ENCODE measurements at places on chromosomes 16 and 17.

DNA sequence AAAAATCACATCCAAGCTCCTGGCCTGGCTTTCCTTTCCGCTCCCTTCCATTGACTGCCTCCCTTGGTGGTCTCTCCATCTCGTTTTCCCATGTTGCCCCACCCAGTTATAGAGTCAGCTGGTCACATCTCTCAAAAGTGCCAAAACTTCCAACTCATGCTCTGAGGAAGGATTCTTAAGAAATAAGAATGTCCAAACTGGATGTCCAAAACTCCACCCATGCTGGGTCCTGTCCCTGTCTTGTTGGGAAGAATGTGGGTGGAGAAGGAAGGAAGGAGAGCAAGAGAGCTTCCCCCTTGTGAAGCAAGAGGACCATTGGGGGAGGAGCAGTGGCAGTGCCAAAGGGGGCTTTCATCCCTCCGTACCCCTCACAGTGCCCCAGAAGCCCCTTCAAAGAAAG lies 44.6 kb upstream of the MAP3K14 start:
- no peak for DNase-seq

DNA sequence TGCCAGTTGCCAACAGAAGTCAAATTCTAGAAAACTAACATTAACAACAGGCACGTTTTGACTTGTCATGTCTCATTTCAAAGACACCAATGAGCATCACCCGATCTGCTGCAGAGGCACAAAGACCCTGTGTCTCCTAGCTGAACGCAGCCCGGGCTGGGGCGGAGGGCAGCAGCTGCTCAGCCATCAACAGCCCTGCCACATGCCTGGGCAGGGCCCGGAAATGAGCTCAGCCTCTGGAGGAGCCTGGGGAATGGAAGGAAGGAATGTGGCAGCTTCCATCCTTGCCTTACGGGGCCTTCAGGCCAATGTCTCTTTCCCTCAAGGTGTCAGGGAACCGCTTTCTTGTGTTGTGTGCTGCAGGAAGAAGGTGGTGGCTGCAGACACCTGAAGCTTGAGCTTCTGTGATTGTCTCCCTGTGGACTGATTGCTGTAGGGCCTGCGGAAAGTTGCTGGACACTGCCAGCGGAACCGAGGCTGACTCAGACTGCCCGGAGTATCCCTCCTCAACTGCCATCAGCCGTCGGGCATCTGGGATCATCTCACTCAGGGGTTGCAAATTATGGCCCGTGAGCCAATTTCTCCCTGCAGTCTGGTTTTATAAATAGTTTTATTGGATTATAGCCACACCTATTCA lies 7.3 kb downstream of the CDH13 start:
- no peak for DNase-seq

DNA sequence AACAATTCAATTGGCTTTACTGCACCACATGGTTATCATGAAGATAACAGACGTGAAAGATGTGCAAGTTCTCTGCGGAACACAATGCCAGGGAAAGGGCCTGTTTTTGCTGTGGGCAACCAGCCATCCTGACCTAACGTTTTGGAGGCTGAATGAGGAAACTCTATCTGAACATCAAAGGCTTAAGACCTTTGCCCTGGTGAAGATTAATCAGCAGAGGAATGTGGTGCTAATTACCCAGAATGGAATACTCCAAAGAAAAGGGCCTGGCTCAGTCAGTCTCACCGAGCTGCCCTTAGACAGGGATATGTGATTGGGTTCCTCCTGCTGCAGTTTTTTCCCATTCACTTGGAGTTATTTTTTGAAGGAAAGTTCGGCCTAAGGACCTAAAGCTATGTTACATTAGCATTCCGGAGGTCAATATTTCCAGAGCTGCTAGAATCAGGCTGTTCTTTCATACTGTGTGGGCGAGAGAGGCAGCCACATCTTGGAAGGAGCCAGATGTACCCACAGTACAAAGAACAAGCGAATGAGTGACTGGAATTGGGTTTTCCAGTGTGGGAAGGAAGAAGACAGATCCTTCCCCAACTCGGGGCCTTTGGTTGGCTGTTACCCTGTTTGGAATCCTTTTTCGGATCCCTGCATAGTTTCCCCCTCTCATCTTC lies 15.5 kb downstream of the ASIC2 start:
- no peak for DNase-seq

DNA sequence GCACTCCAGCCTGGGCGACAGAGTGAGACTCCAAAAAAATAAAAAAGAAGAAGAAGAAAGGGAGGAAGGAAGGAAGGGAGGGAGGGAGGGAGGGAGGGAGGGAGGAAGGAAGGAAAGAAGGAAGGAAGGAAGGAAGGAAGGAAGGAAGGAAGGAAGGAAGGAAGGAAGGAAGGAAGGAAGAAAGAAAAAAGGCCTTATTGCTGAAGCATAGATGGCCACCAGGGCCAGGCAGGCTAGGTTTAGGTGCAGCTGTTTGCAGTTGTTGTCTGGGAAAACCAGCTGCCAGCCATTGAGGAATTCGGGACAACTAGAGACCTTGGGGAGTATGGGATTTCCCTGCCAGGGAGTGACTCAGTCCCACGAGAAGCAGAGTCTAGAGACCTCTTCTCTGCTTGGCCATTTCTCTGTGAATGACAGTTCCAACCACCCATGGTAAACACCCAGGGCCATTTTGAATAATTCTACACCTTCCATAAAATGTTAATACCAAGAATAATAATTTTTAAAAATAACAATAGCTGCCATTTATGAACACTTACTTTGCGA lies 31.0 kb downstream of the SCNN1B start:
- DNase-seq = no peak

DNA sequence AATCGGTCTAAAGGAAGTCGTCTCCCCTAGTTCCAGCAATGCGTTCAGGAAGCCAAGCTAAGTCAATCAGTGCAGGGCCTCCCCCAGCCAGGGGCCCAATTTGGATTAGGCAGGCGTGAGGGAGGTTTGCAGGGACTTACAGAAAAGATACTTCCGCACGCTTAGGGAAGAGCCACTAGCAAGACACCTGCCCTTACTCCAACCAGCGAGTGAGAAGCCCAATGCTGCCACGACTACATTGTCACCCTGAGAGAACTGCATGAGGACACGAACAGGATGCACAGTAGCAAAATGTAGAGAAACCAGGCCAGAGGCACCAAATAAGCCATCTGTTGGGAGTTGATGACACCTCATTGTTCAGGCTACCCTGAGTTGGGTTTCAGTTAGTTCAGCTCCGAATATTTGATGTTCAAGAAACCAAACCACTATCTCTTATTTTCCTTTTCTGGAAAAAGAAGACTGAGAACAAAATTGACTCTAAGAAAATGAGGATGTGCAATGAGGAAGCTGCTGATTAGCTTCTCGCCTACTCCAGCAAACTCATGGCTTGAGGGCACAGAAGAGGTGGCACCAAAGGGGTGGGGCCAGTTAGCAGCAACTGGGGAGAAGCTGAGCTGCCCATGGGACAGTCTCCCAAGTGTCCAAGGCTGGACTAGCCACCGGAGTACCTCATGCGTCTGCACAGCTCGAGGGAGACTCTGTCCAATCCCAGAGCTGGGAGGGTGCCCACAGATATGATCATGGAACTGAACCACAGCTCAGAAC lies 29.3 kb downstream of the TK2 start:
- no peak for DNase-seq

- DNase-seq = no peak
Measured at GRCh38 chr16:66070140-66070917, 296.2 kb upstream of the CDH5 start.

GRCh38 chr17:83174362-83175118 lies 95.1 kb downstream of the METRNL start:
- no peak for DNase-seq

- DNase-seq = no peak
Measured at GRCh38 chr17:76530095-76530723, 7.3 kb downstream of the CYGB start.

GRCh38 chr16:31532896-31533295 lies 5.2 kb downstream of the AHSP start:
- DNase-seq = no peak

DNA sequence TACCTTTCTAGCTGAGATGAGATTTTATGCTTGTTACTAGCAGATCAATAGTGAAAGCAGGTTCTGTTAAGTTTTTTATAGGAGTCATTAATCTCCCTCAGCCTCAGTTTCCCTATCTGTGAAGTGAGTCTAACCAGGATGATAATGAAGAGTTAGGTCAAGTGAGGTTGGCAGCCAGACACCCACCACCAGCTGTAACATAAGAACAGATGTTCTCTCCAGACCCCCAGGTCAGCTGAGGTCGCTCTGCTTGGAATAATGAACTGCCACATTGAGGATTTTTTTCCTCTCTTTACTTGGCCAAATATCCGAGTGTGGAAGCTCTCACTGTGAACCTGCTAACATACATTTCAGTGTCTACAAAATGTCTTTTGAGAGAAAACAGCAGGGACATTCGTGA lies 389.6 kb downstream of the WWOX start:
- DNase-seq = no peak

DNA sequence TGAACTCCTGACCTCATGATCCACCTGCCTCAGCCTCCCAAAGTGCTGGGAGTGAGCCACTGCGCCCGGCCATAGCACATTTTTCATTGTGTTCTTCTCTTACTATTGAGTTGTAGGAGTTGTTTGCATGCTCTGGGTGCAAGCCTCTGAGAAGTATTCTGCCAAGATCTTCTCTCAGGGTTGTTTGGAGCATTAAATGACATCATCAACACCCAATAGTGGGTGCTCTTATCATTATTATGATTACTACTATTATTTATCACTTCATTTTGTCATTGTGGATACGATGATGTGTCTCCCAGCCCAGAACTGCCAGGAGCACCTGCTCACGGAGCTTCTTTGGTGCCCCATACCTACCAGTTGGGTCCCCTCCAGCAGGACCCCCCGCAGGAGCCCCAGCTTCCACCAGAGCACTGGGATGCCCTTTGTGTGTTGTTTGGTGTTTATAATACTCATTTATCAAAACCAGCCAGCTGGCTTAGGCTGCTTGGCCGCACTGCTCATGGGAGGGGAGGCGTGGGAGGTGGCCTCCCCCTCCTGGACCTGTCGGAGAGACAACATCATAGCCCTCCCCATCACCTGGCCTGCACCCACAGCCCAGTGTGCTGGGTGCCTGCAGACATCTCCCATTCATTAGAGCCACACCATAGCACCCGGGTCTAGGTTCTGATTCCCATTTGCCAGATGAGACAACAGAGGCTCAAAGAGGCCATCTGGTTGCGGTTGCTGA lies 12.9 kb upstream of the MAP2K3 start:
- DNase-seq = no peak

GRCh38 chr17:4562015-4562969 lies 1.9 kb upstream of the GGT6 start:
- DNase-seq = no peak

- DNase-seq = no peak
Measured at GRCh38 chr16:67644038-67644437, 906 bp upstream of the CARMIL2 start.

DNA sequence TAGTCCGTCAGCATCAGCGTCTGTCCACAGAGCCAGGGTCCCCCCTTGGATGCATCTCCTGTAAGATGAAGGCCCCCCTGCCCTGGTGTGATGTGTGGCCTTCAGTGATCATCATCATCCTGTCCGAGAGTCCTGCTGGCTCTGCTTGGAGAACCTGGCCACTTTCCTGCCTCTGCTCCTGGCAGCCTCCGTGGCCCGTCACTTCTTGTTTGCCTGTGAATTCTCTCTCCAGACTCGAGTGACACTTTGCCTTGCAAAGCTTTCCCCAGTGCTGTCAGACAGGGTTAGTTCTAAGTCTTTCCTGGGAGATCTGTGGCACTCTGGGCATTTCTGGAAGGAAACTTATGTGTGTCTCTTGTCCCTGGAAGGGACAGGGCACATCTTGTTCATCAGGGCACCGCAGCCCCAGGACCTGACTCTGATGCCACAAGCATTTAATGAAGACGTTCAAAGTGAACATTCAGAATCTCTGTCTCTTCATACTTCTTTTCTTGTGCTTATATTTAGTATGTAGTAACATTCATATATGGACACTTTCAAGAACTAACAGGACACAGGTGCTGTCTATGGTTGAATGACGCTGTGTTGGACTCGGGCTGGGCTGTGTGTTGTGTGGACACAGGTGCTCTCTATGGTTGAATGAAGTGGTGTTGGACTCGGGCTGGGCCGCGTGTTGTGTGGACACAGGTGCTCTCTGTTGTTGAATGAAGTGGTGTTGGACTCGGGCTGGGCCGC lies 68.5 kb downstream of the RPTOR start:
- DNase-seq = no peak

- no peak for DNase-seq
Measured at GRCh38 chr17:77905766-77906165, 52.7 kb upstream of the TNRC6C start.

GRCh38 chr16:79509211-79509631 lies 91.3 kb downstream of the MAF start:
- no peak for DNase-seq
